ENCODE measurements at places on chromosomes 1 and 21.

DNA sequence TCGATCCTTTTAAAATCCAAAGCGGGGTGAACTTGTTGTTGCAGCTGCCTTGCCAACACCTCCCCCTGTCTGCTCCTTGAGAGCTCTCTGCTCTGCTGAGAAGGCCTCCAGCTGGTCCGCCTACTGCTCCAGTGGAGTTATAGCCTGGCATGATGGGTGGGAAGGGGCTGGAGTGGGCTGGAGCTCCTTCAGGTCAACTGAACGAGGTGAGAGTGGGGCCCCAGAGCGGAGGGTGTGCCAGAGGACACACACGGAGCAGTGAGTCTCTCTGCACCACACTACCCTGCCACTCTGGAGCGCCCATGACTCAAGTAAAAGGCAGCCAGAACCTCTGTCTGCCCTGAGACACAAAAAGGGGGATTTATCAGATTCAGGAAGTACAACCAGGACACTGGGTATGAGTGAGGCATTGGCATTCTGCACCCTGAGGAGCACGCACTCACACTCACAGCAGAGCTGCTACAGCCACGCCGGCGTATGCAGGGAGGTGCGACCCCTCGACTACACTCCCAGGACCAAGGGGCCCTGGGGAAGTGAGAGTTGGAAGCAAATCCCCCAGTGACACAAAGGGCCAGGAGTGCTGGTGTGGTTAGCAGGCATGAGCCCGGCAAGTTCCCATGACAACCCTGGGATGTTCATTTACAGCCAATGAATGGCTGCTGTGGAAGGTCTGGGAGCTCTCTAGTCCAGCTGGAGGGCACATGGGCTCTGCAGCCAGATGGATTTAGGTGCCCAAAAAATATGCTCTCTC is 28.0 kb upstream of the EVA1B start:
- DNase-seq = no peak

- DNase-seq = no peak
These were observed 27.3 kb downstream of the TMEM200B start for GRCh38 chr1:29096231-29096886.

- peak; percentile 63 for DNase-seq
These were observed 24.4 kb upstream of the CLDN14 start for GRCh38 chr21:36504067-36505058.

GRCh38 chr1:170959385-170959784 is 24.1 kb downstream of the MROH9 start:
- no peak for DNase-seq

DNA sequence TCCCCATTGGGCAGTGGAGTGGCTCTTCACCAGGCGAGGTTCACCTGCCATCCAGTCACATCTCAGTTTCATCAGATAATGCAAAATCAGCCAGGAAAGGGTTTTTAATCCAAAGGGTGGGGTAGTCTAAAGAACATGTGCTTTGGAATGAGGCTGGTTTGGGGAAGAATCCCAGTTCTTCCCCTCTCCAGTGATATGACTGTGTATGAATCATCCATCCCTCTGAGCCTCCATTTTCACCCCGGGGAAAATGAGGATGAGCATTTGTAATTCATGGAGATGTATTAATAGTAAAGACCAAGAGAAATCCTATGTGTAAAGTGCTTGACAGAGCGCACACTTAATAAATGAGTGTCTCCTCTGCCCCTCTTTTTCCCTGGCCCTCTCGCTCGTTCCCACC is 215.1 kb upstream of the FGGY start:
- no peak for DNase-seq

- DNase-seq = no peak
These were observed 2208.6 kb downstream of the MRPL39 start for GRCh38 chr21:23398726-23399125.

DNA sequence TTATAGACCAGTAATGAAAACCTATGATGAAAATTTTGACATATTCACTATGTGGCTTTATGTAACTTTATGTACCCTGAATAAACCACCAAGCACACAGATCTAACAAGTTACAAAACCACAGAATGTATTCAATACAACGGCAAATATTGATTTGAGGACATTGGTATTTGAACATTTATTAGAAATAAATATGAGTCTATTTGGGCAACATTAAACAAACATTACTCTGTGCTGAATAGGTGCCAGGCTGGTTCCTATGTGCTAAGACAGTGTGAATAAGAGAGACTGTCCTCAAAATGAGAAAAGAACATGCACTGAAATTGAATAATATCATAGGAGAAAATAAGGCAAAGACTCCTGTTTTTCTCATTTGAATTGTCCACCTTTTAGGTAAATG is 1341.2 kb downstream of the PLA2G4A start:
- DNase-seq = no peak

DNA sequence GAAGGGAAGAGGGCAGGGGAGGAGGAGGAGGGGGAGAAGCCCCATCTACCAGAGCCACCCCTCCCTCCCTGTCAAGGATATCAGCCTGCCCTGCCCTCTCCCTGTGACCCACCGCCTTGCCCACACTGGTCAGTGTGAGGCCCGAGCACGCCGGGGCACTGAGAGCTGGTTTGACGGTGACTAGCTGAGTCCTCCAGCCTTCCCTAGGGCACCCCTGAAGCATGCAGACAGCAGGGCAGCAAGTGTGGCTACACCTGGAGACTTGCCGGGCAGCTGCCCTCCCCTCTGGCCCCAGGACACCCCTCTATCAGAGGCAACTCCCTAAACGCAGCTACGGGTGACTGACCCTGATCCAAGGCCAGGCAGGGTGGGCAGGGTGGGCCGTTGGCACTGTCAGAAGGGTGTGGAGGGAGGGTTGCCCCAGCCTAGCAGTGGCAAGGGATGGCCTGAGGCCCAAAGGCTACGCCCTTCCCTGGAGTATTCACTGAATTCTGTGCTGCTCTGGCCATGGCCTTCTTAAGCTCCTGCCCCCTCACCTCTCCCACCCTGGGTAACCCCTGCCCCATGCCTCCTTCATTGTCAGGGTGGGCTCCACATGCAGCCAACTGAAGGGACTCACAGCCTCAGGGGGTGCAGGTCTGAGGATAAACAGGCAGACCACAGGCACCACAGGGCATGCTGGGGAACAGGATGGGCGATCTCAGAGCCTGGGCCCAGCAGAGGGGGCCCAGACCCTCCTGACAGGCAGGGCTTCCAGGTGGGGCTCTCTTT is 19.6 kb downstream of the WNT9A start:
- DNase-seq = no peak

- DNase-seq = no peak
These were observed 1.5 kb downstream of the MXRA8 start for GRCh38 chr1:1356796-1357401.

DNA sequence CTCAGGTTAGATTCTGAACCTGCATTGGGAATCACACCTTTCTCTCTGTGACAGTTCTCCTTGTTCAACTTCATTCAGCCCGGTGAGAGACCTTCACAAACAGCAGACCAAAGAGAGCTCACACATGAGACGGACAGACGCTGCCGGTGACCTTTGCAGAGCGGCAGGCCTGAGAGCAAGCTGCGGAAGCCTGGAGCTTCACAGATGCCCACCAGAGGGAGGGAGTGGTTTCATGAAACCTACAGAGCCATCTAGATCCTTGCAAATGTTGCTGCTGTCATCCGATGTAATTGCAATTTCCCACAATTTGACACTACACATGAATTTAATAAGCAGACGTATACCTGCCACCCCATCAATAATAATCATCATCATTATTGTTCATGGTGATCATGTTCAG is 39.4 kb downstream of the GRIK3 start:
- DNase-seq = no peak

DNA sequence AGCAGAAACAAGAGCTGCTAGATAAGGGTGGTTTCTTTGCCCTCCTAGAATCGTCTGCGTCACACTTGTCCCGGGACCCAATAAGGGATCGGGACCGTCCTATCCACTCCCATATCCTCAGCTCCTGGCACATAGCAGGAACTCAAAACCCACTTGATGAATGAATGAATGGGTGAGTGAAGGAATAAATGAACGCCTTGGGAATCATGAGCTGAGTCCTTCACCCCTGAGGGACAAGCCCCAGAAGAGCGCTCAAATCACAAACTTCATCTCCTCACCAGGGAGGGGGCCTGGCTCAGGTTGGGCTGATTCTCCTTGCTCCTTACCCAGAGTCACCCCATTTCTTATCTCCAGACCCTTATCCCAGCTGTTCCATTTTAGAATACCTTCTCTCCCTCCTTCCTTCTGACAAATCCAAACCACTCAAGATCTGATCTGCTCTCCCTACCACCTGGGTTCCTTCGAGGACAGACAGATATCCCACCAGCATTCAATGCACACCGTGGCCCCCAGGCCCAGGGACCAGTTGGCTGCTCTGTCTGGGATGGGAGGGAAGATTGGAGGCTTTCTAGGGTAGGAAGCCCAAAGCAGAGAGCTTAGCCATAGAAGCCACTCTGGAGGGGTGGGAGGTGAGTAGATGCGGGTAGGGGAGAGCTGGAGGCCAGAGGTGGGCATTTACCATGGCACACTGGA is 643 bp upstream of the MOB3C start:
- no peak for DNase-seq

- no peak for DNase-seq
These were observed 21.4 kb upstream of the PADI4 start for GRCh38 chr1:17286646-17287045.

GRCh38 chr1:32772281-32773017 is 44.7 kb downstream of the YARS1 start:
- no peak for DNase-seq

GRCh38 chr21:38434913-38435533 is 63.3 kb downstream of the ERG start:
- DNase-seq = no peak

DNA sequence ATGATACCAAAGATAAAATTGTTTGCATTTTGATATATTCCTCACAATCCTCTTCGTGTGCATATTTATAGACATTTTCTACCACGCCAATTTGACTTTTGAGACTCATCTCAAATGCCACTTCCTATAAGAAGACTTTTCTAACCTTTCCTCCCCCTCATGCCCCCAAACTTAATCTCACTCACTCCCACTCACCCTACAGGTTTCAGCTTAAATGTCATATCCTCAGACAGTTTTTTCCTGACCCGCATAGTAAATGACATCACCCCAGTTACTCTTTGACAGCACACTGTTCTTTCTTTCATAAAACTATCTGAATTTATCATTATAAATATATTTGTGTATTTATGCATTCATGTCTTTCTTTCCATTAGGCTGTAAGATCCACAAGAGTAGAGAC is 29.6 kb upstream of the RGS8 start:
- DNase-seq = no peak

Data from CD4-positive, alpha-beta T cell treated with Interleukin-4 for 4 hours (primary cell).